ENCODE measurements at places on chromosomes 12 and 14. TPM values are rescaled to one million over a fixed set of nuclear protein-coding genes. Genes with fewer than 3 reads are reported as not detected.

DNA sequence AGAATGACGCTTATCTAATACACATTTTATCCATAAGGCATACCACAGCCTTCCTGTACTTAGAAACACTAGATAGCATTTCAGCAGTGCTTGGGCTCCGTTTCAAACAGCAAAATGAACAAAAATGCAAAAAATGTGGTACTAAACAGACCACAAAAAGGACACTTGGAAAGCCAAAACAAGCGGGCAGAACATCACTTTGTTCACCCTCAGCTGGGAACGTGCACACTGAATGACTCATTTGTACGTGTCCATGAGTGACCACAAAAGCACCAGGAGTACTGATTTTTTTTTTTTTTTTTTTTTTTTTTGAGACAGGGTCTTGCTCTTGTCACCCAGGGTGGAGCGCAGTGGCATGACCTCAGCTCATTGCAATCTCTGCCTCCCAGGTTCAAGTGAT lies 8.9 kb upstream of the FOXN3 start:
- H3K27me3 ChIP-seq = no peaks in the 10 kb centered on the region
- DNase-seq = peak; percentile 61
- peaks cover 2% of the 10 kb centered on the region for H3K36me3 ChIP-seq
- peak overlapping the region; percentile 41 for H3K27ac ChIP-seq
- H3K4me1 ChIP-seq = peaks cover 70% of the 10 kb centered on the region
- H3K4me3 ChIP-seq = no peak overlapping the region

DNA sequence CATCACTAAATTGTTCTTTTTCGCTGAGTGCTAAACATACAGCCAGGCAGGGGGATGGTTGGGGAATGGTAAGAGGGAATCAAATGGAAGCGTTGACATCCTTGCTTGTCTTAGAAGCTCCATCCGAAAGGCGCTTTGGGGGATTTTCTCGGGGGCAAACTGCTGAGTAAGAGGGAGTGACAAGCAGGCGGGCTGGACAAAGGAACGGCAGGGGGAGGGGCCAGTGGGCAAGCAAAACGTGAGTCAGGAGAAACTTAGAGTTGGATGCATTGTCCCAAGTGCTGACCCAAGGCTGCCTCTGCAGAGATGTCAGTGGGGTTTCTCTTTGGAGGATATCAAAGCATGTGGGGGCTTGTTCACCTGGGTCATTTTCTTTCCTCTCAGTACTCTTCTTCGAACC lies 480.5 kb downstream of the VRK1 start:
- H3K27me3 ChIP-seq = peaks cover 15% of the 10 kb centered on the region
- no peak for DNase-seq
- H3K4me3 ChIP-seq = no peak overlapping the region
- no peaks in the 10 kb centered on the region for H3K36me3 ChIP-seq
- peaks cover 13% of the 10 kb centered on the region for H3K4me1 ChIP-seq

- no peak overlapping the region for H3K4me3 ChIP-seq
- peak; percentile 37 for DNase-seq
- peaks cover 66% of the 10 kb centered on the region for H3K27me3 ChIP-seq
- no peaks in the 10 kb centered on the region for H3K4me1 ChIP-seq
- H3K36me3 ChIP-seq = no peaks in the 10 kb centered on the region
- no peak overlapping the region for H3K27ac ChIP-seq
Observed at GRCh38 chr14:101449114-101449513, 112.2 kb upstream of the DIO3 start.

DNA sequence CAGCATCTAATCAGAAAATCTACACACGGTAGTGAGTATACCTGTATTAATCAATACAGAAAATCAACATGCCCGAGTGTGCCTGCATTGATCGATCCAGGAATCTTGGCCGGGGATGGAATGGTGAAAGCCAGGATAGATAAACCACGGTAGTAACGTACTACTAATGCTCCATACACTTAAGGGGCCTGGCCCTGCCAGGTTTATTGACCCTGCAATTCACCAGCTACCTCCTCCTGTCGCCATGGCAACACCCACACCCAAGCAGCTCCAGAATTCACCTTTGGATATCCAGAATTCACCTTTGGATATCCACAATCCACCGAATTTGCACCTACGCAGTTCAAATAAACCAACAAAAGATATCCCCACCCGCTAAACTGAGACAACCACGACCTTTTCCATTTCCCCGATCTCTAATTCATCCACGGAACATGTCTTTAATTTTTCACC lies 14.8 kb upstream of the CALM1 start:
- peak; percentile 50 for DNase-seq
- H3K27me3 ChIP-seq = no peaks in the 10 kb centered on the region
- H3K36me3 ChIP-seq = no peaks in the 10 kb centered on the region
- peaks cover 13% of the 10 kb centered on the region for H3K4me1 ChIP-seq

- no peaks in the 10 kb centered on the region for H3K36me3 ChIP-seq
- no peak for DNase-seq
- H3K4me1 ChIP-seq = peaks cover 2% of the 10 kb centered on the region
- H3K27ac ChIP-seq = no peak overlapping the region
Observed at GRCh38 chr12:124504273-124505000, 63.0 kb downstream of the NCOR2 start.

DNA sequence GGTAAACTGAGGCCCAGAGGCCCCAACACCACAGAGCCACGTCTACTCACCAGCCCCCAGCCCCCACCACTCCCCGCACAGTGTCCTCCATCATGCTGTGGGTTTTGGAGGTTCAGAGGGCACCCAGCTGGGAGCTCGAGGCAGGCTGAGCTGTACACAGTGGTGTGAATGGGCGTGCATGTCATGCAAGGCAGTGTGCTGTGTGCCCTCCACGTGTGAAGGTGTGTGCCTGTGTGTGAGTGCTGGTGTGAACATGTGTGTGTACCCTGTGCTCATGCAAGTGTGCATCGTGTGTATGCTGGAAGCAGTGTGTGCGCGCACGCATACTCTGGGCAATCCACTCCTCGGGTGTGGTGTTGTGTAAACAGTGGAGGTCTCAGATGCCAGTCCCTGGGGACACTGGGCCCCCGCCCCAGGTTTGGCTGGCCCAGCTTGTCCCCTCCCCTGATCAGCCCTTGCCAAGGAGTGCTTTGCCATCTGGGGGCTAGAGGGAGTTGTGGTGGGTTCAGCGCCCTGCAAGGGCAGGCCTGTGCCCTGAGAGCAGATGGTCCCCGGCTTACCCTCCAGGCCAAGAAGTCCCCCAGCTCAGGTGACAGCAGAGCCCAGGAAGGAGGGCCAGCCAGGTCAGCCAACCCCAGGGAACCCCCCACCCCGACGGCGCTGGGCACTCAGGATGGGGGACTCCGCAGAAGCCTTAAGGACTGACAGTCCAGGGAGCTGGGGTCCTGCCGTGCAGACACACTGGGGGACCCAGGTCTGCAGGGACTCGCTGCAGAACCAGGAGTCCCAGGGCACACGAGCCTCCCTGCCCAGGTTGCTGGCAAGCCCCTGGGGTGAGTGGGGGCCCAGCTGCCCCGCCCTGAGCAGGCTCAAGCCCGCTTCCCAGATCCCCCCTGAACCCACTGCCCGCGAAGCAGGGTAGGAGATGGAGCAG lies 23.8 kb upstream of the GPR132 start:
- no peaks in the 10 kb centered on the region for H3K36me3 ChIP-seq
- peaks cover 10% of the 10 kb centered on the region for H3K27me3 ChIP-seq
- DNase-seq = no peak
- peaks cover 33% of the 10 kb centered on the region for H3K4me1 ChIP-seq
- no peak overlapping the region for H3K27ac ChIP-seq

GRCh38 chr12:32016680-32017482 lies 57.7 kb downstream of the RESF1 start:
- H3K4me3 ChIP-seq = no peak overlapping the region
- no peaks in the 10 kb centered on the region for H3K27me3 ChIP-seq
- H3K27ac ChIP-seq = no peak overlapping the region
- H3K36me3 ChIP-seq = peaks cover 3% of the 10 kb centered on the region

DNA sequence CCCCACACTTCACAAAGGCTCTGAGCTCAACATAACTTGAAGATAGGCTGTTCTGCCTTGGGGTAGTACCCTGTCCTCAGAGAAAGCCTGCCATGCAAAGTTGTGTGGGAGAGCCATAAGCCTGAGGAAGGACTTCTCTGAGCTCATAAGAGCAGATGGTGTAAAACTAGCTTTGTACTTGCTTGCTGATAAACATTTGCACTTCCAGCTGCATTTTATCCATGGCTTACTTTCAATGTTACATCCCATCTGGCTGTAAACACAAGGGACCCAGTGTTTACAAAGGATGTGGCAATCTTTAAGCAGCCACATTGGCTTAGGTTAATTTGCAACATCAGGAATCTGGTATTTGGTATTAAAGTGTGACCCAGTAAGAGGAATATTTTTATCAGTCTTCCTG lies 258.1 kb downstream of the IPO8 start:
- H3K27me3 ChIP-seq = no peaks in the 10 kb centered on the region
- H3K27ac ChIP-seq = no peak overlapping the region
- no peaks in the 10 kb centered on the region for H3K36me3 ChIP-seq
- H3K4me3 ChIP-seq = no peak overlapping the region
- DNase-seq = no peak

DNA sequence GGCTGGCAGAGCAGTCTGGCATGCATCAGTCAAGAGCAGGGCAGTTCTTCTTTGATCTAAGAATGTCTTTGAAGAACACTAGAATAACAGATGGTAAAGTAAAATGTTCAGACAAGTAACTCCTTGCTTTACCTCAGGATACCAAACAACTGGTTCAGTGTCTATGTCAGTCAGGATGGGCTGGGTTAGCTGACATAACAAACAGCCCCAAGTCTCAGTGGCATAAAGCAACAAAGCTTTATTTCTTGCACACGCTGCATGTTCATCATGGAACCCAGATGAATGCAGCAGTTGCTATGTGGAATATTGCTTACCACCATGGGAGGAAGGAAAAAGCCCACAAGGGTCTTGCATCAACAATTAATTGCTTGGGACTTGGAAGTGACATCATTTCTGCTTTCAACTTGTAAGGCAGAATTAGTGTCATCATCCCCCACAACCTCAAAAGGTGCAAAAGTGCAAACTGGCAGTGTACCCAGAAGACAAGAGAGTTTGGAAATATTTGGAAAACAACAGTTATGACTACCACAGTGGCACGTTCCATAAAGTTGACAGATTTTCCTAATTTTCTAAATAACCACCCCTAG lies 21.2 kb downstream of the GPRC5D start:
- H3K4me3 ChIP-seq = no peak overlapping the region
- peaks cover 16% of the 10 kb centered on the region for H3K27me3 ChIP-seq
- no peak for DNase-seq
- no peak overlapping the region for H3K27ac ChIP-seq
- H3K36me3 ChIP-seq = peaks cover 1% of the 10 kb centered on the region

DNA sequence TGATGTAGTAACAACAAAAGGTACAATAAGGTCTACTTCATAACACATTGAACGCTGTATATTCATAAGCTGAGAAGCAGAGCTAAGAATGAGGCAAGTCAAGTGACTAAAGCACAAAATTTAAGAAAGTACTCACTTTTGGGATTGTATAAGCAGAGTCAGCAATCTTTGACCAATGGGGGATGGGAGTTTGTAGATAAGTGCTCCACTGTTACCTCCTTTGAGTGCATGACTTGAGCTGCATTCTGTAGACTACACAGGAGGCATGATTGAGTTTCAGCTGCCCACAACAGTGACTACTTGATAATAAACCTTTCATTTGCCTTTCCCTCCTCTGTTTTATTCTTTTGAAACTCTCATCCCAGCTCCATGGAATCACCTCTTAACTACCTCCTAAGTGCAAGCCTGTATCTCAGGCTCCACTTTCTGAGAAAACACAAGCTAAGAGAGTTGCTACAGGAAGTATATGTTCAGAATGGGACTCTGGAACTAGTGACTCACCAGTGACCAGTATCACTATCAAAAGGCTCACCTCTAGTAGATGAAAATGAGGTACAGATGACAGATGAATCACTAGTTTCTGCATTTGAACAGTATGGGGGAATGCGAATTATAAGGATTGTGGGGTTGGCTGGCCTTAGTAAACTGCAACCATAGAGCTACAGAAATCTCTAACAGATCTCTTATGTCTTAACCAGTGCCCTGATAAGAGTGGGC lies 49.2 kb downstream of the SLC35F4 start:
- no peak overlapping the region for H3K27ac ChIP-seq
- H3K4me3 ChIP-seq = no peak overlapping the region
- no peak for DNase-seq
- H3K27me3 ChIP-seq = no peaks in the 10 kb centered on the region
- peaks cover 2% of the 10 kb centered on the region for H3K4me1 ChIP-seq

GRCh38 chr14:73180385-73180805 lies 44.1 kb downstream of the PSEN1 start:
- H3K36me3 ChIP-seq = peaks cover 25% of the 10 kb centered on the region
- peaks cover 8% of the 10 kb centered on the region for H3K4me1 ChIP-seq
- H3K4me3 ChIP-seq = no peak overlapping the region

GRCh38 chr12:48040354-48040753 lies 36.1 kb upstream of the COL2A1 start:
- no peak for DNase-seq
- H3K27ac ChIP-seq = no peak overlapping the region
- H3K4me1 ChIP-seq = no peaks in the 10 kb centered on the region
- no peaks in the 10 kb centered on the region for H3K27me3 ChIP-seq

DNA sequence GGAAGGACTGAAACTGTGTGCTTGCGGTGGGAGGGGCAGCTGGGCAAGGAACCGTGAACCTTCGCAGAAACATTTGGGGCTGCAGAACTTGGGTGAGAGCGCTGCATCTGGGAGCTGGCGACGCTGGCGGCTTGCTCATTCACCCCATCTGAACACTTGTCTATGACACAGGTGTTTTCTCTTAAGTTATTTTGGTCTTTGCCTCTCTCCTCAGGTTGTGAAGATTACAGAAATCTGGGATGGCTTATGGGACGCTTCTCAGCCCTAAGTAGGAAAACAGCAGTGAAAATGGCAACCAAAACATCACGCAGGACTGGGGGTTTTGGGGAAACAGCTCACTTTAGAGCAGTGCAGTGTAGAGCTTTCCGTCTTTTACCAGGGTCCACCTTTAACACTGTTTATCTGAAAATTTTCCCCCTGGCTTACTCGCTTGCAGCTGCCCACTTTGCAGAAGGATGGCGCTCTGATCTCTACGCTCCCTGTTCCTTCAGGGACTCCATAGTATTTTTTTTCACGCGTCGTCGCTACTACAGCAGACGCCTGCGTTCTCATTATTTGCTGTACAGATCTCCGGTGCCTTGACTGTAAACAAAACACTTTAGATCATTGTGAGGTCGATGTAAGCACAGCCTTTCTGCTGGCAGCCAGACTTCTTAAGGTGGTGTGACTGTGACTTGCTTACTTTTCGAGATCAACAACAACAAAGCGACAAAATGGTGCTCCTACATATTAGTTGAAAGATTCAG lies 2.7 kb upstream of the CDKN1B start:
- DNase-seq = peak; percentile 76
- H3K4me3 ChIP-seq = peak overlapping the region; percentile 77
- H3K27me3 ChIP-seq = no peaks in the 10 kb centered on the region
- peaks cover 33% of the 10 kb centered on the region for H3K36me3 ChIP-seq

HIP1R gene
- total RNA-seq = 34.7 TPM

GZMH gene
- 80.0 TPM for total RNA-seq

CD4 gene
- total RNA-seq = 0.82 TPM

CLMN gene
- 0.91 TPM for total RNA-seq

APOF gene
- total RNA-seq = not detected

FUT8 gene
- 114 TPM for total RNA-seq

PRB3 gene
- total RNA-seq = not detected

BCL11B gene
- 53.0 TPM for total RNA-seq

Measured in activated CD8-positive, alpha-beta memory T cell treated with anti-CD3 and anti-CD28 coated beads, Interleukin-2, amount 10 ng/mL, durations not matched to agents 7 days and 5 days (primary cell).